ENCODE measurements at places on chromosomes 6 and 20.

DNA sequence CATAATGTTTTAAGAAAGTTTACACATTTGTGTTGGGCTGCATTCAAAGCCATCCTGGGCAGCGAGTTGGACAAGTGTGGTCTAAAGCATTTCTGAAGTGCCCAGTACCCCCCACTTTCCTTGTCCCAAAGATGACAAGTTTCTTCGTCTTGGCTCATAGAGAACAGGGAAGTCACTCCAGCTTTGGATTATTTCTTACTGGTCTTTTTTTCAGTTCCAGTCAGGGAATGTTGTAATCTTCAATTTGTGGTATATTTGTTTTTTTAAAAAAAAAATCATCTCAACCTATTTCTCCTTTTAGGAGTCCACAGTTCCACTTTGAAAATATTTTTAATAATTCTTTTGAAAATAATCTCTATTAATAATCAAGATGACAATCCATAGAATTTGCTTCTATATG lies 34.0 kb downstream of the SLX4IP start:
- no peak for DNase-seq

GRCh38 chr6:28598757-28599686 lies 73.3 kb downstream of the GPX5 start:
- no peak for DNase-seq

GRCh38 chr6:6484681-6485080 lies 103.8 kb upstream of the LY86 start:
- no peak for DNase-seq

GRCh38 chr20:61524951-61525666 lies 273.0 kb downstream of the CDH4 start:
- DNase-seq = no peak

- no peak for DNase-seq
Measured at GRCh38 chr6:170266061-170266825, 24.6 kb downstream of the DLL1 start.

GRCh38 chr6:22231616-22232015 lies 65.2 kb downstream of the PRL start:
- no peak for DNase-seq

DNA sequence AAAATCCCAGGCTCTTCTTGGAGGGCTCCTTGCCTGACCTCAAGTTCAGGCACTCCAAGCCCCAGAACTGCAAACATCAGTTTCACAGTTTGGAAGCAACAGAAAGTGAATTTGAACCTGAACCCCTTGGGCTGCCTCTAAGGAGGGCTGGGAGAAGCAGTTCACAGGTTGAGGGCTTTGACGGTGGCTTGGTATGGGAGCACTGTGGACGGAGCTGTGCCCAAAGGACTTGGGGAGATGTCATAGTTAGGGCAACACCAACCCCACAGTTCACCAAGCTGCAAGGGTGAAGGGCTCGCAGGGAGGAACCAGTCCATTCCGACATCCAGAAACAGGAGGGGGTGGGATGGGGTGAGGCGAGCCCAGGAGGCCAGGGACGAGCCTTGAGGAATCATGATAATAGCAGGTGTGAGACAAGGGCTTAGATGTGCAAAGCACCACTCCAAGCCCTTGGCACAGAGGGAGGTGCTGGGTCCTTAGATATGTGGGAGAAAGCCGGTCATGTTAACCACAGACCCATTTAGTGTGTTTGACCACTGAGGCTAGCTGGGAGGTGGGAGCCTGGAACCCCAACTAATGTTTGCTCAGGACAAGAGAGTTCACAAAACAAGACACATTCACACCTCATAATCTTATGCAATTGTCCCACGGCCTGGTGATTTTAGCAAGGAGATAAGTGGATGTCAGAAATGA lies 4.3 kb downstream of the CEBPB start:
- DNase-seq = no peak

GRCh38 chr20:1667502-1668085 lies 10.0 kb upstream of the SIRPG start:
- no peak for DNase-seq

GRCh38 chr20:56278196-56278595 lies 29.7 kb downstream of the MC3R start:
- DNase-seq = no peak

- DNase-seq = no peak
Measured at GRCh38 chr6:56913285-56914074, 41.4 kb upstream of the BEND6 start.

DNA sequence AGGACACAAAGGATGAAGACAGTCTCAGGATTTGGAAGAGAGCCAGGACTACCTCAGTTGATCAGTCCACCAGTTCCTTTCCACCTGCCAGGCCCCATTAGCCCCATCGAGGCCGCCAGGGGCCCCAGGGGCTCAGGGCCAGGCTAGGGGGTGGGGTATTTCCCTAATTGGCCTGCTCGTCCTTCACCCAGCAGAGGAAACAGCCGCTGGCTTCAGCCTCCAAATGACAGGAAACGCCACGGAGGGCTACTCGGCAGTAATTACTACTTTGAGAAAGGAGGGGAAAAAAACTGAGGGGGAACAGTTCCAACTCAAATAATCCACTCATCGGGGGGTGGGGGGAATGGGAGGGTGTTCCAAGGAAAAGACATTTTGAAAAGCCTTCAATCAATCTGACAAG lies 42.7 kb downstream of the MAFB start:
- DNase-seq = peak; percentile 58

DNA sequence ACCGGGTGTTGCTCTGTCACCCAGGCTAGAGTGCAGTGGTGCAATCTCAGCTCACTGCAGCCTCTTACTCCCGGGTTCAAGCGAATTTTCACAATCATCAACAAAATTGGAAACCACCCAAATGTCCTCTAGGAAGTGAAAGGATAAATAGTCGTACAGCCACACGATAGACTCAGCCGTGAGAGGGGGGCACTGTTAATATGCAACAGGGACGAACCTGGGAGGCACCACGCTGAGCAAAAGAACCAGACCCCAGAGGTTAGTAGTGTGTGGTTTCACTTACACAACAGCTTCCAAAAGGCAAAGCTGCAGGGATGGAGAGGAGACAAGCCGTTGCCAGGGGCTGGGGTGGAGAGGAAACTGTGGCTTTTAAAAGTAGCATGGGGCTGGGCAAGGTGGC lies 30.1 kb upstream of the NTSR1 start:
- DNase-seq = no peak

- DNase-seq = peak; percentile 50
Measured at GRCh38 chr20:32333988-32334885, 23.9 kb upstream of the ASXL1 start.

DNA sequence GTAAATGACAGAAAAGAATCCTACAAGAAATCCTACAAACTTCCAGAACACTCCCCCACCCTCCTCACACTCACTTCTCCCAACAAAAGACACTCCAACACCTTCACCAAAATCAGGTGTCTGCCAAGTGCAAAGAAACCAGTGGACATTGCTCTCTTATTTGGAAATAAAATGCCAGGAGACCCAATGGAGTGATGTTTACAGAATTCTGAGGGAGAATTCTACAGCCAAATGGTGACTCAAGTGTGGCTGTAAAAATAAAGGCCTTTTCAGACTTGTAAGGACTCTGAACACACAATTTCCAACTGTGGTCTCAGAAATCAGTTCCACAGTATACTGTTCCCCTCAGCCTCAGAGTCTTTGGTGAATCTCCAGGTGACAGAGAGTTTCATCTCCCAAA lies 109.6 kb upstream of the CARMIL1 start:
- no peak for DNase-seq

- DNase-seq = no peak
Measured at GRCh38 chr6:151722342-151722741, 85.1 kb upstream of the ESR1 start.

GRCh38 chr20:47055699-47056369 lies 161.2 kb downstream of the EYA2 start:
- DNase-seq = no peak

GRCh38 chr20:57659517-57660180 lies 39.4 kb upstream of the ZBP1 start:
- no peak for DNase-seq

- peak; percentile 10 for DNase-seq
Measured at GRCh38 chr6:110389689-110390382, 25.5 kb downstream of the DDO start.

DNA sequence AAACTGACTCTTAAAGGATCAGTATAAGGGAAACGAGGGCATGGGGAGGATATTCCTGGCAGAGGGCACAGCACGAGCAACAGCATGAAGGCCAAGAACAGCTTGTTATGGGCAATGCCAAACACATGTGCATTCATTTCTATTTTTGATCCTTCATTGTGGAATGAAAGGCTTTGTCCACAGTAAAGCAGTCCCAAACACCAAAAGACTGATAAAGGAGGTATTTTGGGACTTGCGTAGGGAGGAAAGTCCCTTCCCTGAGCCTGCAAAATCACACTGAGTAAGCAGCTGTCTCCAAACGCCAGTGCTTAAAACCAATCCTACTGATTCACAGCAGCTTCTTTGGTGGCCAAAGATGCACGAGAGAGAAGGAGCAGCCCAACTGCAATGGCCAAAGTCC lies 138.2 kb downstream of the UNC5CL start:
- DNase-seq = no peak

DNA sequence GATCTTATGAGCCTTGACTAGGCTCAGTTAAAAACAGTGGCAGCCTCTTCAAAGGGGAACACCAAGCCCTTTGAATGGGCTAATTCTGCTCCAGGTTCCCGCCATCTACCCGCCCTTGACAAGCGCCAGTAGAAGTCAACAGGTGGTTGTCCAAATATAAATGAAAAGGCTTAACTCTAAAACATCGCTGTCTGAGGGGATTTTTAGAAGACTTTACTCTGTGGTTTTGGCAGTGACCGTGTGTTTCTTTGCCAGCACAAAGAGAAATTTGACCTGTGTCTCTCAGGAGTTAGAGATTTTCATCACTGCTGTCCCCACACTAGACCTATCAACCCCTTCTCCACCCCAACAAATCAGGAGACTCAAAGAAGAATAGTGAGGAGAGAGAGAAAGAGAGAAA lies 19.8 kb upstream of the SIM1 start:
- no peak for DNase-seq

Measured in dermis microvascular lymphatic vessel endothelial cell (primary cell).